ENCODE measurements at places on chromosomes 2 and 18. TPM values are rescaled to one million over a fixed set of nuclear protein-coding genes. Genes with fewer than 3 reads are reported as not detected.

Gene TXNDC2
- total RNA-seq = 2.0 TPM

Gene MGAT4A
- 0.38 TPM for total RNA-seq

Gene GDF7
- not detected for total RNA-seq

Gene SOX11
- not detected for total RNA-seq

Gene OXER1
- not detected for total RNA-seq

Gene NT5C1B
- not detected for total RNA-seq

Gene SLC9A4
- 0.04 TPM for total RNA-seq

Gene HOXD11
- total RNA-seq = not detected

Gene MERTK
- total RNA-seq = 1.4 TPM

Gene SCG2
- 0.78 TPM for total RNA-seq

Gene RNF144A
- 8.8 TPM for total RNA-seq

Gene CCDC85A
- total RNA-seq = 0.09 TPM

Gene CTAGE1
- total RNA-seq = not detected

Gene LRPPRC
- 225 TPM for total RNA-seq

Measured in K562 (cell line).